ENCODE measurements at places on chromosomes 7 and 10. TPM values are rescaled to one million over a fixed set of nuclear protein-coding genes. Genes with fewer than 3 reads are reported as not detected.

GRCh38 chr7:92135052-92135889, 994 bp upstream of the CYP51A1 start:
- peak overlapping the region; percentile 100 for H3K27ac ChIP-seq
- peak; percentile 29 for DNase-seq
- peaks cover 13% of the 10 kb centered on the region for H3K36me3 ChIP-seq
- H3K4me3 ChIP-seq: peak overlapping the region; percentile 95
- peaks cover 34% of the 10 kb centered on the region for H3K4me1 ChIP-seq
- H3K27me3 ChIP-seq: no peaks in the 10 kb centered on the region

DNA sequence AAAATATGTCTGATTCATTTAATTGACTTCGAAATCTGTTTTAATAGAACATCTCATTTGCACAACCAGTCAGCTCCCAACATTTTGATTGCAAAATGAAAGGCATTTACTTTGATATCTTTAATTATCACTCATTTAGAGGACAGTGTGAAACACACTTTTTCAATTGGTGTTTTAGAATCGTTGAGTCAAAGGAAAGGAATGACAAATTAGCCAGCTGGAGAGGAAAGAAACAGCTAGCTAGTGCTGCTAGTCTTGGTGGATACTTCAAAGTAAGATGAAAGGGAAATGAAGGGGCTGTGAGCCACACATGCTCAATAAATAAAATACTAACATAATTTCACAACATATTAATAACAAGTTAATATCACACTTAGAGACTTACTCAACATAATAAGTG, 570.2 kb downstream of the PHTF2 start:
- H3K27me3 ChIP-seq: no peaks in the 10 kb centered on the region
- no peaks in the 10 kb centered on the region for H3K36me3 ChIP-seq
- H3K4me1 ChIP-seq: no peaks in the 10 kb centered on the region

DNA sequence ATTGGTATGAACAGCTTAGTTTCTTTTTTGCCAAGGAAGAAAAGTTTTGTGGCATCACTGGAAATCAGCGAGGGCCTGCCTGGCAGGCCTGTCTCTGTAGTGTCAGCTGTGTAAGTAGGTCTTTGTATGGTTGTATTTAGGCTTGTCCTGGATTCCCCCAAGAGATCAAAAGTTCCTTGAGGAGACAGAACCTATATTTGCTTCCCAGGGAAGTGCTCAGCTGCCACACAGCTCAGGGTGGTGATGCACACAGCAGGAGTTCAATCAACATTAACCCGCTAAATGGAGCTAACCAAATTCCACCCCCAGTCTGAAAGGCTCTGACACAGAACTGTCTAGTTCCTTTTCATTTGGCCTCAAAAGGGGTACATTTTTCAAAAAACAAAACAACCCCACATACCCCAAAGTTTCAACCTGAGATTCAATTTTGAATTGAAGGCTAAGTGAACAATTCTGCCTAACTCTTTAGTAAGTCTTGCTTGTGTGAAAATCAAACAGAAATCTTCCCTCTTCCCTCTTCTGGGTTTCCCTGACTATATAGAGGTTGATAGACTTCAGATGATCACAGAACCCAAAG, 124.4 kb downstream of the CLEC2L start:
- no peaks in the 10 kb centered on the region for H3K36me3 ChIP-seq
- peaks cover 49% of the 10 kb centered on the region for H3K4me1 ChIP-seq
- peak overlapping the region; percentile 10 for H3K27ac ChIP-seq
- DNase-seq: no peak
- no peaks in the 10 kb centered on the region for H3K27me3 ChIP-seq

- no peak overlapping the region for H3K4me3 ChIP-seq
- H3K27ac ChIP-seq: no peak overlapping the region
- peaks cover 40% of the 10 kb centered on the region for H3K4me1 ChIP-seq
- peaks cover 28% of the 10 kb centered on the region for H3K36me3 ChIP-seq
- no peaks in the 10 kb centered on the region for H3K27me3 ChIP-seq
Observed at GRCh38 chr10:24900888-24901685, 51.3 kb downstream of the PRTFDC1 start.

- no peak overlapping the region for H3K4me3 ChIP-seq
- no peaks in the 10 kb centered on the region for H3K4me1 ChIP-seq
- no peak overlapping the region for H3K27ac ChIP-seq
- no peaks in the 10 kb centered on the region for H3K27me3 ChIP-seq
- H3K36me3 ChIP-seq: no peaks in the 10 kb centered on the region
Observed at GRCh38 chr7:46239846-46240245, 318.8 kb upstream of the IGFBP3 start.

DNA sequence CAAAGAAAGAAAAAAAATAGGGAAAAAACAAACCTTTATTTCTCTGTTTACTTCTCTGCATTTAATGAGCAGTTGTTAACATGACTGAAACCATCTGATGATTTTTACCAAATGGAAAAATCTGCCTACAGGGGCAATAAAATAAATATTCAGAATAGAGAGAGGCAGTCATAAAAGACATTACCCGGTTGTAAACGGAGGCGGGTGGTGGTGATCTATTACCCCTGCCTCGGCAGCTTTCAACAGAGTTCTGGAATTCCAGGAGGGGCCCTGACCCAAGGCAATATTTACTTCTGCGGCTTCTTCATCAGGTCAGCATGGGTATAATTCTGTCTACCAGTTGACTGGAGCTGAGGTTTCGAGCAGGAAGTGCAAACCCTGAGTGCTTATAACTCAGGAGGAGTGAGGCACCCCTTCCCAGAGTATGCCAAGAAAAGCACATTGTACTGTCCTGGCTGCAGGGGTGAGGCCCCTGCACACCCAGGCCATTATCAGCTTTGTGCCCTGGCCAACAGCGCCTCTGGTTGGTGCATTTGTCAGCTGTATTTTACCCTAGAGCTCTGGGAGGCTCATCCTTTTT, 8.2 kb upstream of the CXCL12 start:
- DNase-seq: no peak
- H3K27me3 ChIP-seq: peaks cover 5% of the 10 kb centered on the region
- H3K4me1 ChIP-seq: no peaks in the 10 kb centered on the region

- no peak overlapping the region for H3K4me3 ChIP-seq
- DNase-seq: no peak
- no peaks in the 10 kb centered on the region for H3K27me3 ChIP-seq
- H3K27ac ChIP-seq: no peak overlapping the region
- no peaks in the 10 kb centered on the region for H3K4me1 ChIP-seq
Observed at GRCh38 chr7:8906396-8907075, 473.1 kb downstream of the NXPH1 start.

GRCh38 chr7:94045581-94045980, 41.4 kb upstream of the BET1 start:
- DNase-seq: no peak
- H3K4me3 ChIP-seq: no peak overlapping the region
- peaks cover 19% of the 10 kb centered on the region for H3K27me3 ChIP-seq
- H3K27ac ChIP-seq: no peak overlapping the region

GRCh38 chr10:106780632-106781031, 383.9 kb downstream of the SORCS1 start:
- H3K4me3 ChIP-seq: no peak overlapping the region
- no peaks in the 10 kb centered on the region for H3K4me1 ChIP-seq
- DNase-seq: no peak

GRCh38 chr7:117319181-117319580, 3.7 kb downstream of the WNT2 start:
- H3K4me3 ChIP-seq: no peak overlapping the region
- peaks cover 4% of the 10 kb centered on the region for H3K36me3 ChIP-seq
- DNase-seq: no peak

- H3K4me3 ChIP-seq: no peak overlapping the region
- peaks cover 66% of the 10 kb centered on the region for H3K36me3 ChIP-seq
- no peak for DNase-seq
- no peaks in the 10 kb centered on the region for H3K4me1 ChIP-seq
Observed at GRCh38 chr10:834493-834892, 97.0 kb downstream of the LARP4B start.

GRCh38 chr7:117895276-117895675, 22.0 kb upstream of the CTTNBP2 start:
- H3K27ac ChIP-seq: no peak overlapping the region
- H3K4me1 ChIP-seq: no peaks in the 10 kb centered on the region
- no peaks in the 10 kb centered on the region for H3K36me3 ChIP-seq
- no peak for DNase-seq
- H3K27me3 ChIP-seq: no peaks in the 10 kb centered on the region

- peak overlapping the region; percentile 16 for H3K4me3 ChIP-seq
- no peaks in the 10 kb centered on the region for H3K36me3 ChIP-seq
- H3K27me3 ChIP-seq: peaks cover 61% of the 10 kb centered on the region
- no peak overlapping the region for H3K27ac ChIP-seq
Observed at GRCh38 chr7:22356010-22356691, 803 bp downstream of the RAPGEF5 start.

- H3K4me3 ChIP-seq: peak overlapping the region; percentile 0
- peak; percentile 77 for DNase-seq
- H3K36me3 ChIP-seq: no peaks in the 10 kb centered on the region
- peaks cover 19% of the 10 kb centered on the region for H3K27me3 ChIP-seq
Observed at GRCh38 chr7:22173685-22174573, 183.0 kb downstream of the RAPGEF5 start.

DNA sequence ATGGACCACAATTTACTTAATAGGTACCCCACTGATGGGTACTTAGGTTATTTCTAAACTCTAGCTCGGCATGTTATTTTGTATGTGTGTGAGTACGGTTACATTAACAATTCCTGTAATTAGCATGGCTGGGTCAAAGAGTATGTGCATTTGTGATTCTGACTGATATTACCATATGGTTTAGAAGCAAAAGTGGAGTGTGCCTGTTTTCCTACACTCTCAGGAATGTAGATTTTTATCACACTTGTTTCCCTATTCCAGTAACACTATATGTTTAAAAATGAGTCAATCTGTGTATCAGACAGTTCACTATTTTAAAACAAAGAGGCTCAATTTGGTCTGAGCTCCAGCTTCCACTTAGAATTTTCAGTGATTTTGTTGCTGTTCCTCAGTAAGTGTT, 44.6 kb upstream of the GSDME start:
- H3K36me3 ChIP-seq: peaks cover 66% of the 10 kb centered on the region
- no peak overlapping the region for H3K27ac ChIP-seq
- peaks cover 10% of the 10 kb centered on the region for H3K4me1 ChIP-seq
- no peak overlapping the region for H3K4me3 ChIP-seq

Gene SPDYE5
- not detected for total RNA-seq

Gene ITGA8
- total RNA-seq: not detected

Gene MMS19
- 71.7 TPM for total RNA-seq

Gene GATA3
- 44.9 TPM for total RNA-seq

Gene ACTR3C
- 4.6 TPM for total RNA-seq

Gene INSYN2A
- total RNA-seq: not detected

Gene FBXL13
- total RNA-seq: 0.34 TPM

Gene STOX1
- 0.42 TPM for total RNA-seq

Gene LRRD1
- not detected for total RNA-seq

Gene CLRN3
- not detected for total RNA-seq

Gene AS3MT
- total RNA-seq: 0.68 TPM

Data from activated CD8-positive, alpha-beta T cell treated with anti-CD3 and anti-CD28 coated beads, Interleukin-2, amount 10 ng/mL, durations not matched to agents 7 days and 5 days (primary cell).